ENCODE measurements at places on chromosomes 1 and 21. TPM values are rescaled to one million over a fixed set of nuclear protein-coding genes. Genes with fewer than 3 reads are reported as not detected.

GRCh38 chr1:21861602-21862429 is 49.8 kb downstream of the LDLRAD2 start:
- H3K27ac ChIP-seq = no peak overlapping the region
- H3K36me3 ChIP-seq = peaks cover 93% of the 10 kb centered on the region
- no peak overlapping the region for H3K4me3 ChIP-seq

DNA sequence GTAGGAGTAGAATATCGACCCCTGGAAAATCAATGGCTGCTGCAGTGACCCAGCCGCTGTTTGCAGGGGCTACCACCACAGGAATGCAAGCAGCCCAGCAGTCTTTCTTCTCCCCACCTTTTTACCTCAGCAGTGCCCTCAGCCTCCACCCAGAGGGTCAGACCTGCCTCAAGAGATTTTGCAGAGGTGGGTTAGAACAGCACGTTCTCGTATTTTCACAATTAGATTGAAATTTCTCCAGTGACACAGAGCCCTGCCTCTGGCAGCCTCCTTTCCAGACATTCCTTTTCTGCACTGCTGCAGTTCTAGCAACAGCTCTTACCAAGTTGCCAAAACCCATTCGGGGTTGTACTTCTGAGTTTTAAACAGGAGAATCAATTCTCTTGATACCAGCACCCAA is 38.3 kb upstream of the PIGV start:
- H3K36me3 ChIP-seq = peaks cover 53% of the 10 kb centered on the region
- no peak for DNase-seq
- H3K27me3 ChIP-seq = no peaks in the 10 kb centered on the region
- no peak overlapping the region for H3K4me3 ChIP-seq

DNA sequence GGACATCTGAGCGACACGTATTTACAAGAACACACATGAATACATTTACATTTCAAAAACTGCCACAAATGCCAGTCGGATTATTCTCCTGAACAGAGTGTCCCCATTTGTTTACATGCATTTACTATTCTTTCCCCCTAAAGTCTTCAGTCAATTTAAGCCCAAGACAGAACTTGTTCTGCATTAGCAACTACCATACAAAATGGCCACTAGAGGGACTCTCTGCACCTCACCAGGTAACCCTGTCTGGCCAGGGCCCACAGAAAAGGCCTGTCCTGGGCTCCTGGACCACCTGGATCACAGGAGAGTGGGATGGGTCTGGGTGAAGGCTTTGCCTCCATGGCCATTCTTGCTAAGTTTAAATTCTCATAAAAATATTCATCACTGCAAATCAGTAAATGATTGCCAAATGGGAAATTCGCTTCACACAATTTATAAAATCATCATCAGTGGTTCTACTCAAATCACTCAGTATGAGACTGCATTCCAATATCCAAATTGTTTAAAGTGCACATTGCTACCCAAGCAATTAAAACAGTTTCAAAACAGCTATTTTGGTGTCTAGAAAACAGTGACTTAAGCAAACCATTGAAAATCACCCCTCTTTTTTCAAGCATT is 12.5 kb upstream of the GUCA2A start:
- peaks cover 51% of the 10 kb centered on the region for H3K4me1 ChIP-seq
- DNase-seq = no peak
- H3K27me3 ChIP-seq = no peaks in the 10 kb centered on the region
- no peak overlapping the region for H3K4me3 ChIP-seq

DNA sequence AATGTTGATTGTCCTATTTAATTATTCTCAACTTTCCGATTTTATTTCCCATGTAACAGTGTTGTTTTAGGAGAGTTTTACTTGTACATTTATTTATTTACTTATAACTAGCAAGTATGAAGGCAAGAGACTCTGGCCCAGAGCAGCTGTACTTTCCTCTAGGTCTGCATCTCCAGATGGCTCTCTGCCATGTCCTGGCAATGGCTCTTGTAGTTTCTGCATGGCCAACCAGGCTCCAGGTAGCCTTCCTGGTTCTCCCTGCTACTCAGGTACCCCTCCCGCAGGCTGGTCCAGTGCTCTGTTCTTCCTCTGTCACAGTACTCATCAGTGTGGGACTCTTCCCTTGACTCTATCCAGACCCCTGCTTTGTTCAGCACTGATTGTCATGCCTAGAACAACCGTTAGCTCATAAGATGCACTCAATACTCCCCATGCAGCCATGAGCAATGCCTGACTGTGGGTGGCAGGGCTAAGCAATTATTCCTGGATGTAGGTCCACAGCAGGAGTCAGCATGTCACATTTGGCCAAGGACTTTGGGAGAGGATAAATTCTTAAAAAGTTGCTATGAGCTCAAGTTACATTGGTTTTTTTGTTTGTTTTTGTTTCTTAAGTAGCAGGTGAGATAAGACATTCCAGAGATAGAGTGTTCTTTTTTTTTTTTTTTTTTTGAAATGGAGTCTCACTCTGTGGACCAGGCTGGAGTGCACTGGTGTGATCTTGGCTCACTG is 10.9 kb upstream of the IL20 start:
- no peaks in the 10 kb centered on the region for H3K4me1 ChIP-seq
- no peaks in the 10 kb centered on the region for H3K27me3 ChIP-seq
- no peak for DNase-seq
- no peak overlapping the region for H3K27ac ChIP-seq
- H3K36me3 ChIP-seq = no peaks in the 10 kb centered on the region

GRCh38 chr1:220291580-220291979 is 19.3 kb upstream of the RAB3GAP2 start:
- no peak overlapping the region for H3K4me3 ChIP-seq
- no peak for DNase-seq
- no peaks in the 10 kb centered on the region for H3K4me1 ChIP-seq
- H3K36me3 ChIP-seq = no peaks in the 10 kb centered on the region
- peaks cover 20% of the 10 kb centered on the region for H3K27me3 ChIP-seq

Gene RNF186
- total RNA-seq = not detected

DNA sequence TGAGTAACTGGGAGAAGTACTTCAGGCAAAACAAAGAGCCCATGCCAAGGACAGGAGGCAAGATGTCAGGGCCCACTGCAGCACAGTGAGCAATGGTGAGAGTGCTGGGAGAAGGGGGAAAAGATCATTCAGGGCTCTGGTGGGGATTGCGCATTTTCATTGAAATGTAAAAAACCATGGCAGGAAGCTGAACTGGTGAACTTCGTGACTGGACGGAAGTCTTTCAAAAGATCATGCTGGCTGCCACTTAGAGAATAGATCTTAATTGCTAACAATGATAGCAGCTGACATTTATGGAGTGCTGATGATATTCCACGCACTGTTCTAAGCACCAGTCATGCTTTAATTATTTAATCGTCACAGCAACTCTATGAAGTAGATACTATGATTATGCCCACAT is 107.0 kb downstream of the TGFBR3 start:
- DNase-seq = no peak
- peaks cover 5% of the 10 kb centered on the region for H3K36me3 ChIP-seq
- peaks cover 40% of the 10 kb centered on the region for H3K4me1 ChIP-seq
- no peak overlapping the region for H3K27ac ChIP-seq

GRCh38 chr1:14659913-14660312 is 61.4 kb downstream of the KAZN start:
- no peak overlapping the region for H3K4me3 ChIP-seq
- H3K4me1 ChIP-seq = no peaks in the 10 kb centered on the region
- H3K27ac ChIP-seq = no peak overlapping the region
- no peaks in the 10 kb centered on the region for H3K27me3 ChIP-seq
- no peaks in the 10 kb centered on the region for H3K36me3 ChIP-seq

Gene MFAP2
- 11.9 TPM for total RNA-seq

GRCh38 chr21:39644062-39644560 is 31.4 kb downstream of the B3GALT5 start:
- no peaks in the 10 kb centered on the region for H3K36me3 ChIP-seq
- no peak for DNase-seq
- H3K27ac ChIP-seq = no peak overlapping the region
- peaks cover 3% of the 10 kb centered on the region for H3K27me3 ChIP-seq
- H3K4me1 ChIP-seq = no peaks in the 10 kb centered on the region

Gene PDC
- not detected for total RNA-seq

DNA sequence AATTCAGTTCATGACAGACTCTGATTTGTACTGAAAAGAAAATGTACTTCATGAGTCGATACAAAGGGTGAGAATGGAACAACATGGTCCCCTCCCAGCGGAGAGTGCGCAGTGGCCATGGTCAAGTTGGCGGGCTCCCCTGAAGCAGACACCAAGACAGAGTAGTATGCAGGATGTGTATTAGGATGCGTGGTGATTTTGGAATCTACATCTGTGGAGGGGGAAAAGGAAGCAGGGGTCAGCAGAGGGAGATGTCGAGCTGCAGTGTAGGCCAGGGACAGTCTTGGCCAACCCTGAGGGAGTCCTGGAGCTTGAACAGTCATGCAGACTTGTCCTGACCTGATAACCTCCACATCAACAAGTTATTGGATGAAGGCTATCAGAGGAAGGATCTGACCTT is 481.0 kb downstream of the OMA1 start:
- H3K4me1 ChIP-seq = no peaks in the 10 kb centered on the region
- no peak overlapping the region for H3K4me3 ChIP-seq
- H3K27ac ChIP-seq = no peak overlapping the region
- DNase-seq = no peak

Gene LRRC71
- total RNA-seq = 5.3 TPM

Gene TSPEAR
- 0.27 TPM for total RNA-seq

DNA sequence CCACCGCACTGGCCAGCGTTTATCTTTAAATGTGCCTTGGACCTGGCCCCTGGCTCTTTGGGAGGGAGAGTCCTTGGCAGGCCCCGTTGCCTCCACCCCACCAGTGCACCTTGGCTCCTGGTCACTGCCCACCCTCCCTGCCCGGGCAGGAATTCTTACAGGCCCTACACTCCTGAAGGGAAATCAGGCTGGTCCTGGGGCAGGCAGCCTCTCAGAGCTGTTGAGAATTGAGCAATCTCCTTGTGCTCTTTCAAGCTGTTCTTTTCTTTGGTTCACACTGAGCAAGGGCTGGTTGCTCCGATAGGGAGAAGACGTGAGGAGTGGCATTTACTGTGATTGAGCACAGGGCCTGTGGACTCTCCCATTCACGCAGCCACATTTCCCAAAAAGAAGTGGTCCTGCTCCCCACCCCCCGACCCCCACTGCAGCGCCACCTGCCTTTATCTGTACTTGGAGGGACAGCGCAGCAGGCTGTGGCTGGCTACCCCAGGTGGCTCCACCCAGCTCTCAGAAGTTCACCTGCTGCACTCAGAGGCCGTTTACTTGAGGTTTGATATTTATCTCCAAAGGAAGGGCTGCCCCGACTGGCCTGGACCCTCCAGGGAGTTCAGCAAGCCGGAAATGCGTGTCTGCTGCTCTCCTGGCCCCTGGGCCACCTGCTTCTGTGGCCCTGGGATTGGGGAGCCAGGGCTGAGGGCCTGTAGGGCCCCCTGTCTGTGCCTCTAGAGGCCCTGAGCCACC is 47.8 kb downstream of the SKI start:
- peak; percentile 80 for DNase-seq
- no peaks in the 10 kb centered on the region for H3K27me3 ChIP-seq
- peaks cover 6% of the 10 kb centered on the region for H3K36me3 ChIP-seq
- H3K4me3 ChIP-seq = no peak overlapping the region
- peak overlapping the region; percentile 81 for H3K27ac ChIP-seq

Gene CDCP2
- not detected for total RNA-seq

Gene SRGAP2
- 70.2 TPM for total RNA-seq

DNA sequence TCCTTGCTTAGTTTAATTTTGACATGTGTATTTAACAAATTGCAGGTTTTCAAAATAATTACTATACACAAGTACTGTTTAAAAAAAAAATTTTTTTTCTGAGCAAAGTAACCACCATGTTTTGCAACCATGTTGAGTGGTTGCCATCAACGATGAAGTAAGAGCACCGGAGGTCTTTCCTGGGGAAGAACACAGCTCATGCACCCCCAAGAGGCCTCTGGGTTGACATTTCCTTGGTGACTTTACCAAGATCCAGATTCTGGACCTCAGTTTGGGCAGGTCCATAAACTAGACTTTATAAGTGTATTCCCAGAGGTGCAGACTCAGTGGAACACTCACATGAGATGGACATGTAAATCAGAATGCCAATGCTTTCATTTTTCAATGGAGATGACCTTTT is 36.8 kb upstream of the RALGPS2 start:
- H3K4me1 ChIP-seq = no peaks in the 10 kb centered on the region
- H3K27me3 ChIP-seq = no peaks in the 10 kb centered on the region
- no peak overlapping the region for H3K27ac ChIP-seq
- no peak overlapping the region for H3K4me3 ChIP-seq

- no peak for DNase-seq
- no peak overlapping the region for H3K27ac ChIP-seq
- no peak overlapping the region for H3K4me3 ChIP-seq
- no peaks in the 10 kb centered on the region for H3K27me3 ChIP-seq
- no peaks in the 10 kb centered on the region for H3K4me1 ChIP-seq
Measured at GRCh38 chr21:22253761-22254160, 1255.6 kb downstream of the NCAM2 start.

GRCh38 chr1:177305040-177306018 is 134.6 kb downstream of the BRINP2 start:
- H3K4me3 ChIP-seq = no peak overlapping the region
- DNase-seq = no peak
- H3K4me1 ChIP-seq = no peaks in the 10 kb centered on the region
- H3K27me3 ChIP-seq = no peaks in the 10 kb centered on the region

DNA sequence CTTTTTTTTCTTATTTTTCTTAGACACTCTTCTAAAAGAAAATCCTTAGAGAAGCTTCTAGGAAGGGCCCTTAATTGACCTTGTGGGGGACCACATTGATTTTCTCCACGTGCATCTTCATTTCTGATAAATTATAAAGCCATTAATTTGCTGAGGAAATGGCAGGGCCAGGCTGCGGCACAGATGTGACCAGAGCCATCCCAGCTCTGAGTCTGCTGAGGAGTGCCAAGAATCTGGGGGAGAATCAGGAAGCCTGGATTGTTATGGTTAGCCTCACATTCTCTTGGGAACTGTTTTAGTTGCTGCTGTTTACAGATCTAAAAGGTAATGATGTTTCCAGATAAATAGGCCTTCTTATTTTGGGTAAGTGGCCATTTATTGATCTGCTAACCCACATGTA is 16.2 kb downstream of the PROX1 start:
- no peaks in the 10 kb centered on the region for H3K4me1 ChIP-seq
- no peak for DNase-seq
- no peaks in the 10 kb centered on the region for H3K27me3 ChIP-seq
- H3K4me3 ChIP-seq = no peak overlapping the region

DNA sequence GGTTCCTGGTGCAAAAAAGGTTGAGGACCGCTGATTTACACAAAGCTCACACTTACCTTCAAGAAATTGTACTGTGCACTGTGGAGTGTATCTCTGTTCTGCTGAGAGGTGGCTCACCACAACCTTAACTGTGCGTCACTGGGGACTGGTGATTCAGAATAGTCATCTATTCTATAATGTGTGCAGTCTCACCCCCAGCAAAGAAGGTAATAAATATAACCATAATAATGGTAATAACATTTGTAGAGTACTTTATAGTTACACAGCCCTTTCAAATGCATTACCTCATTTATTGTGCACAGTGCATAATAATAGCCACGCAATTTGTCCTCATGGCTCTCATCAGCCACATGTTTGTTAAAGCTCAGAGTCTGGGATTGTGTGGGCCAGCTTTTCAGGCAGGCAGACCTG is 59.4 kb upstream of the DUSP10 start:
- H3K36me3 ChIP-seq = no peaks in the 10 kb centered on the region
- no peak for DNase-seq
- no peak overlapping the region for H3K27ac ChIP-seq
- H3K27me3 ChIP-seq = no peaks in the 10 kb centered on the region
- no peak overlapping the region for H3K4me3 ChIP-seq
- H3K4me1 ChIP-seq = no peaks in the 10 kb centered on the region

Measured in lower lobe of right lung (tissue), 2 donors.